Pons (tissue), 1 donor: ENCODE measurements at places on chromosomes 4 and X.

DNA sequence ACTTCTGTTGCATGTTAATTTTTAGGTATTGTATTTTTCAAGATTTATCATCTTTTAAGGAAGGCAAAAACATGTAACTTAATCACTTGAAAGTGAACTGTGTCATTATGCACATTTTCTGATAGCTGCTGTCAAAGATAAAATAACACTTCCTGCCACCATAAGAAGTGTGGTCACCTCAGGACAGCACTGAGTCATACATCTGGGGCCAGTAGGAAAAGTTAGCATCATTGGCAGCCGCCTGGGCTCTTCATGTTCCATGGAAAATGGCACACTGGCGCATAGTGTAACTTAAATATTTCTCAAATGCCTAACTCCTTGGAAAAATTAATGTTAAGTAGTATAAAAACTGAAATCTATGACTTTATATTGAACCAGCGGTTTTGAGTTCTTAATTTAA is 24.2 kb downstream of the CNKSR2 start:
- DNase-seq: no peak

DNA sequence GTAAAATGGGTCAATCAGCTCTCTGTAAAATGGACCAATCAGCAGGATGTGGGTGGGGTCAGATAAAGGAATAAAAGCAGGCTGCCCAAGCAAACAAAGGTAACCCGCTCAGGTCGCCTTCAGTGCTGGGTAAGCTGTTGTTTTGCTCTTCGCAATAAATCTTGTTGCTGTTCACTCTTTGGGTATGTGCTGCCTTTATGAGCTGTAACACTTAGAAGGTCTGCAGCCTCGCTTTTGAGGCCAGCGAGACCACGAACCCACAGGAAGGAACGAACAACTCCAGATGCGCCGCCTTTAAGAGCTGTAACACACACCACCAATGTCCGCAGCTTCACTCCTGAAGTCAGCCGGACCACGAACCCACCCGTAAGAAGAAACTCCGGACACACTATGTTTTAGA is 11.5 kb upstream of the CAMK2D start:
- DNase-seq: no peak

DNA sequence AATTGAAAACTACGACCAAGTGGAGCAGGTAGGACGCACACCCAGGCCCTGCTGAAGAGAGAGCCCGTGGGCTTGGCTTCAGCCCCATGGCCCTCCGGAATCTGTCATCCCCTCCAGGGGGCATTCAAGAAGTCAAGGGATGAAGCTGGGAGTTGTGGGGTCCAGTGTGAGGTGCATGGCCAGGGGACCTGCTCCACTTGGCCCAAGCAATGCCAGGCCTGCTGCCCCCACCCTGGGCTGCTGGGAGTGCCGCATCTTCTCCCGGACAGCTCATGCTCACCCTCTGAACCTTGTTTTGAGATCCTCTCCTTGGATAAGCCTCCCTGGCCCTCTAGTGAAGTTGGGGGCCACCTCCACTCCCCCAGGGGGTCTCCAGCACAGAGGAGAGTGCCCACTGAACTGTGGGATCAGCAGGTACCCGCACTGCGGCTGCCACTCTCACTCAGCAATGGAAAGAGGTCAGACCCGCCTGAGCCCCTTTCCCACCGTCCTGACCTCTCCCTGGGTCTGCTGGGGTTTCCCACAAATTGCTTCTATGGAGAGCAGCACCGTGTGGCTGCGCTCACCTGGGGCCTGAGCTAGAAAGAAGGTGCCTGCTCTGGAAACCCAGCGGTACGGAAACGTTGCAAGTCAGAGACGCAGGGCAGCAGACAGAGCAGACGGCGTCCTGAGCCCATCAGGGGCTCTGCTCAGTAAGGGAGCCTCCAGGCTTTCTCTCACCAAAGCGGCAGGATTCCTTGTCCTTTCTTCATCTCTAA is 5.0 kb upstream of the ABLIM2 start:
- DNase-seq: no peak

DNA sequence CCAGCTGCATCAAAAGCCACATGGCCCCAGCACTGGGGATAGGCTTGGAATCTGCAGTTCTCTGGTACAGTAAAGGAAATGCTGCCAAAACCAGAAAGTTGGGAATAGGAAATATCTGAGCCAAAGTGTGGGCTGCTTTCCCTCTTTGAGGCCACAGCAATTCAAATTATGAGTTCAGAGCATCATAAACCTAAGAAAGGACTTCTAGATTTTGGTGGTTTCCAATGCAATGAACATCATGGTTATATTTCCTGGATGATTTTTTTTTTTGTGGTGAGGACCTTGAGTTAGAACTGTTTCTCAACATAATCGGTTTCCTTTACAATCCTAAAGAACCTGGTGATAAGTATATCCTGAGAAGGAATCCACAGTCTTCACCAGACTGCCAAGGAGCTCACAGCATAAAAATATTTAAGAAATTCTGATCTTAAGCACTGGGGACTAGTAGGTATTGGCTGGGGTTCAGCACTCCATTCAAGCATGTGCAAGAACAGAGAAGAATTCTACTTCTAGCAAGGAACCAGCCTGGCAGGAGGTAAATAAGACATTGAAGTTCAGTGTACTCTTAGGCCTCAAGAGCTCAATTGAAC is 29.8 kb upstream of the ARHGAP24 start:
- no peak for DNase-seq

GRCh38 chr4:127084666-127085065 is 548.1 kb upstream of the INTU start:
- peak; percentile 12 for DNase-seq
